Dermis blood vessel endothelial cell (primary cell): ENCODE measurements at places on chromosomes 3 and 15. TPM values are rescaled to one million over a fixed set of nuclear protein-coding genes. Genes with fewer than 3 reads are reported as not detected.
A peak's percentile ranks its signal among the peaks of the same experiment; 100 is the strongest.

The GOLGA6L2 gene
- not detected in 2 replicates for total RNA-seq

The OXTR gene
- total RNA-seq: 4.6 and 5.3 TPM in 2 replicates

GRCh38 chr3:88137836-88138235 is 11.9 kb upstream of the C3orf38 start:
- no peak for DNase-seq

GRCh38 chr3:171809611-171809860 is 747 bp downstream of the PLD1 start:
- DNase-seq: peak; percentile 82

DNA sequence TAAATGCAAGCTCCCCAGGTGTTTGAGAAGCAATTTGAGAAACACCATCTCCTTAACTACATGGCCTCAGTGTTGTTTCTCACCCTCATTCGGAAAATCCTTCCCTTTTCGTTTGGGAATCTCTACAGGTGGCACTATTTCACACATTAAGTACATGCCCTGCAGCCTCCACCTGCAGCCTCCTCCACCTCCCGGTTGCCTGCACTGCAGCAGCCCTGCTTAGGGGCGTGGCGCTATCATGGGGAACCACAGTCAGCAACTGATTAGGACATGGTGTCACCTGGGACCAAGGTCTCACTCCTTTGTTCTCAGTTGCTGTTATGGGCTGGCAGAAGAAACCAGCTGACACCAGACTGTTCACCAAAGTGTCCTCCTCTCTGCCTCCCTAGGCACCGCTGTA is 11.7 kb upstream of the ZNF774 start:
- no peak for DNase-seq

- no peak for DNase-seq
These were observed 126.0 kb downstream of the ZNF609 start for GRCh38 chr15:64586259-64586870.

- DNase-seq: peak; percentile 94
These were observed 431.6 kb upstream of the RASGRP1 start for GRCh38 chr15:38996111-38996631.

- no peak for DNase-seq
These were observed 18.6 kb downstream of the FAM174B start for GRCh38 chr15:92636908-92637481.

DNA sequence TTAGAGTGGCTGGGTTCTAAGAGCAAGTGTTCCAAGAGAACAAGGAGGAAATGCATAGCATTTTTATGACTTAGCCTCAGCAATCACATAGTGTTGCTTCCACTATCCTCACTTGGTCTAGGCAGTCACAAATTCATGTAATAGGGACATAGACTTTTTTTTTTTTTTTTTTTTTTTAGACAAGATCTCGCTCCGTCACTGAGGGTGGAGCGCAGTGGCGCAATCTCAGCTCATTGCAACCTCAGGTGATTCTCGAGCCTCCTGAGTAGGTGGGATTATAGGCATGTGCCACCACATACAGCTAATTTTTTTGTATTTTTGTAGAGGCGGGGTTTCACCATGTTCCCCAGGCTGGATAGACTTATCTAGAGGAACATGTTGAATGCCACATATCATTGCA is 4.7 kb upstream of the GNB4 start:
- no peak for DNase-seq

- no peak for DNase-seq
These were observed 461.8 kb downstream of the RAP2B start for GRCh38 chr3:153623834-153624233.

DNA sequence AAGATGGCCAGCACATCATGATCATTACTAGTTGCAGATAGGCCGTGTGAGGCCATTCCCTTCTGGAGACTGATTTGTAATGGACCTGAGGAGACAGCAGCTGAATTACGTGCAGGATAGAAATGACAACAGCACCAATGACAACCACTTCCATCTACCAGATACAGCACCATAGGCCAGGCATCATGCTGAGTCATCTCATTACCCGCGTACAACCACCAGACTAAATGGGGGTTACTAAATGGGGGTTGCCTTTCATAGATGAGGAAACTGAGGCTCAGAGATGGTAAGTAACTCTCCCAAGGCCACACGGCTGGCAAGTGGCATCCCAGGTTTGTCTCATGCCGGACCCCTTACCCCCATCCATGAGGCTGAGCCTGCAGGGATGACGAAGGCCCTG is 32.8 kb upstream of the FAM107A start:
- DNase-seq: no peak
